ENCODE measurements at places on chromosomes 11 and 22.

- DNase-seq: no peak
Observed at GRCh38 chr11:66042227-66042995, 6.5 kb downstream of the GAL3ST3 start.

DNA sequence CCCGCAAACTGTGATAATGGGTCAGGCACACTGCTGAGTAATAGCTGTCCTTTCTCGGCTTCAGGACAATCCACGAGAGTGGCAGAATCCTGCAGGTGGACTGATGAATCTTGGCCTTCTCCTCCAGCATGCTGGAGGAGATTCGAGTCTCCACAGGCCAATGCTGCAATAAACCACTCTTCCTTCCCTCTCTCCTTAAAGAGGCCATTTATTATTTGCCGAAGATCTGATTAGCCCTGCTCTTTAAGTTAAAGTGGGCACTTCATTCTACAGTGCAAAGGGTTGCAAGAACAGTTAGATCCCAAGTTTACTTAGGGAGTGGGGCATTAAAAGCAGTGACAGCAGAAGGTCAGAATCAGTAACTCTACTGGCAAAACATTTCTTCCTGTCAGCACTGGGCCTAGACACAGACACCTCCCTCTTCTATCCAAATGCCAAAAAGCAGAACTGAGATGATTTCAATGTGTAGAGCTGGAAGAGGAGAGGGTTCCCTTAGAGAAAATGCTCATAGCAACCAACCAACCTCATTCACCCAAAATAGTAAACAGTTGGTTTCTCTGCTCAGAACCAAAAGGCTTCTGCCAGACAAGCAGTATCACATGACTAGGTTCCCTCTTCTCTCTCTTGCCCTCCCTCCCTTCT is 121.7 kb downstream of the SGSM3 start:
- DNase-seq: peak; percentile 56

DNA sequence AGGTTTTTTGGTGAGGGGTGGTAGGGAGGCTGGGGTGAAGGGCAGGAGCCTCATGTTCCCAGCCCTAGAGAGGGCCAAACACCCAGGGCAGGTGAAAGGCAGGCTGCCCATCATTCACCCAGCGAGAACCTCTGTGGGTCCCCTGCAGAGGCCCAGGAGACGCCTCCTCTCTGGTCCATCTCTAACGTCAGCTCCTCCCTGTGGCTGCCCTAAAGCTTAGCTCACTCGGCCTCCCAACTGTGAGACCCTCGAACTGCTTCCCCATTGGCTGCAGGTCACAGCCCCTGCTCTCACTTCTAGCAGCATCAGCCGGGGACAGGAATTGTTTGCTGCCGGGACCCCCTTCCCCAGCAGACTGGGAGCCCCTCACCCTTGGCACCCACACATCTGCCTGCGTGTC is 615 bp upstream of the NFAM1 start:
- DNase-seq: no peak

- no peak for DNase-seq
Observed at GRCh38 chr11:22938691-22939090, 78.4 kb upstream of the CCDC179 start.

DNA sequence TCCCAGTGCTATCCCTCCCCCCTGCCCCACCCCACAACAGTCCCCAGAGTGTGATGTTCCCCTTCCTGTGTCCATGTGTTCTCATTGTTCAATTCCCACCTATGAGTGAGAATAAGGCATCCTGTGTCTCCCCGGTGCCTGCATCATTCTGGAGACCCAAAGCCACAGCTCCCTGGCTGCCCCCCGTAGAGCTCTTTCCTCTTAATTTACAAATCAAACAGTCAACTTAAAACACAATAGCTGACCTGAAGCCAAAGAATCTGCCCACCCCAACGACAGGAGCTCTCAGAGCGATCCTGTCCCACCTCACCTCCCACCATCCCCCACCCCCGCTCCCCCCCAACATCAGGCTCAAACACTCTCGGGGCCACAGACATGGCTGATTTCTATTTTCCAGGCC is 558.3 kb downstream of the BRD1 start:
- DNase-seq: no peak

DNA sequence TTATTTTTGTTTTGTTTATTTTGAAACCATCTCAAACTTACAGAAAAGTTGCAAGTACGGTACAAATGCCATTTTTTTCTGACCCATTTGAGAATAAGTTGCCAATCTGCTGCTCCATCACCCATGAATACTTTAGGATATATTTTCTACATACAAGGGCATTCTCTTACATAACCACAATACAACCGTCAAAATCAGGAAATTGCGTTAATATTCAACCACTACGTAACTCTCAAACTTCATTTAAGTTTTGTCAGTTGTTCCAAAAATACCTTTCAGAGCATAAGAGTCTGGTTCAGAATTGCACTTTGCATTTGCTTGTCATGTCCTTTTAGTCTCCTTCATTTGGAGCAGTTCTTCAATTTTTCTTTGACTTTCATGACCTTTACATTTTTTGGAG is 194.3 kb upstream of the BDNF start:
- DNase-seq: no peak

DNA sequence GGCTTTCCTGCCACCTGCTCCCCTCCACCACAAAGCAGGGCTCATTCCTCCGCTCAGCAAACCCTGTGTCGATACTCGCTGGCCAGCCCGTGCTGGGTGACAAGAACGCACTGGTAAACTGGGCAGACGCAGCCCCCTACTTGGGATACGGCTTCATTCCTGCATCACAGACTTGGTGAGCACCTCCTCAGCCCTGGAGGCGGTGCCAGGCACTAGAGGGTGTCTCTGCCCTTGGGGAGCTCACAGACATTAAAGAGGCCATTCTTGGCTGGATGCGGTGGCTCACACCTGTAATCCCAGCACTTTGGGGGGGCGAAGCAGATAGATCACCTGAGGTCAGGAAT is 6.0 kb downstream of the ZDHHC24 start:
- DNase-seq: no peak

DNA sequence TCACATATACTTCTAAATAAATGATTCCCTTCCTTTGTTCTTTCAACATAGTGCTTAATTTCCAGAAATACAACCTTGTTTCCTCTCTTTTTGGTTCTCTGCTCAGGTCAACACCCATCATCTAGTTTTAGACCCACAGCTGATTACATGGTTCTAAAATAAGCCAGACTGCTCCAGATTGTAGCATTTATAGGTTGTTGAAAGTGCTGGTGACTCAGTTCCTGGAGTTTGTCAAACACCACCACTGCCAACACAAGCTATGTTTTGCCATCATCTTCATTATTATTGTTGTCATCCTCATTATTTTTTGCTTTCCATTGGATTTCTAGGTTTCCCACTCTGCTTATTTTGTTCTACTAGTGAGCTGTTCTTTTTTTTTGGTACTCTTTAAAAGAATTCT is 22.3 kb upstream of the MMP20 start:
- DNase-seq: no peak

All from putamen (tissue), 1 donor.